NCI-H526 treated with DMSO at 0.1 percent for 48 hours (cell line): ENCODE measurements at places on chromosomes 12 and 14.
A peak's percentile ranks its signal among the peaks of the same experiment; 100 is the strongest.

GRCh38 chr12:9694241-9694640 lies 24.7 kb downstream of the CLEC2D start:
- no peak for DNase-seq

DNA sequence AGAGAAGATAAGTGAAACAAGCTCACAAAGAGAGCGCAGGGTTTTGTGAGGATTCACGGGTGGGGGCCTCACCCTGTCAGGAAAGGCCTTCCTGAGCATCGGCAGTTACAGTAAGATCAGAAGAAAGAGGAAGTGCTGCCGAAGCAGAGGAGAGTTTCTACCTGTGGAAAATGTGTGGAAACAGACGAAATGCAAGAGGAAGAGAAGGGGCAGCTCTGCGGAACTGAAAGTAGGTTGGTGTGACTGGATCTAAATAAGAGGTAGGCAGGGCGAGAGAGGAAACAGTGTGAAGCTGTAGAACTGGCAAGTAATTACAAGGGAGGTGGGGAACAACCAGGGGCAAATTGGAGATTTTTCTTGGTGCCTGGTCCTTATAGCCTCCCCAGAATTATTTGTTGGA lies 2.6 kb downstream of the GPR68 start:
- no peak for DNase-seq

- DNase-seq = no peak
Measured at GRCh38 chr14:75969126-75969525, 12.7 kb downstream of the TGFB3 start.

- DNase-seq = no peak
Measured at GRCh38 chr12:77339610-77340009, 274.2 kb upstream of the E2F7 start.

DNA sequence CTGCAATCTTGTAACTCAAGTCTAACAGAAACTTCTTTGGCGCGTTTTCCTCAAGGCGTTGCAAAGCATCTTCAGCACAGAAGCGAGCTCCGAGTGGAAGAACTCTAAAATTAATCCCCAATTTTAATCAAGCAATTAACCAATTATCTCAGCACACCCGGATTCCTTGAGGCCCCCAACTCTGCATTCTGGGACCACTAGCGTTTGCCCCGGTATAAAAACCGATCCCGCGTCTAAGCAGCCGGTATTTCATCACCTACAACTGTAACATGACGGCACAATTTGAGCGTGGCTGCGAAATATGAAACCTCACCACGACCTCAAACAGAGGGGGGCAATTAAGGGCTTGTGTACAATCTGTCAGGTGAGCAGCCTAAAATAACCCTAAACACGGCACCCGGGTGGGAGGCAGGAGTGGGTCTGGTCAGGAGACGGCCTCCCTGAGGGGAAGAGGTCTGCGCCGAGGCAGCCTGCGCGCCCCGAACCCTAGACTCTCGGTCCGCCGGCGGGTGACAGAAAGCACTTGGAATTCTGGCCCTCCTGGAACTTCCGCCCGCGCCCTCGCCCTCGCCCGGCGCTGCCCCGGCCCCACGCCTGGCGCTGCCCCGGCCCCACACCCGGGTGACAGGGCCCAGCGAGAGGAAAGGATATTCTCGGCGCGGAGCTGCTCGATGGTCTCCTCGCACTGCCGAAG lies 594 bp downstream of the ZCCHC8 start:
- peak; percentile 50 for DNase-seq

DNA sequence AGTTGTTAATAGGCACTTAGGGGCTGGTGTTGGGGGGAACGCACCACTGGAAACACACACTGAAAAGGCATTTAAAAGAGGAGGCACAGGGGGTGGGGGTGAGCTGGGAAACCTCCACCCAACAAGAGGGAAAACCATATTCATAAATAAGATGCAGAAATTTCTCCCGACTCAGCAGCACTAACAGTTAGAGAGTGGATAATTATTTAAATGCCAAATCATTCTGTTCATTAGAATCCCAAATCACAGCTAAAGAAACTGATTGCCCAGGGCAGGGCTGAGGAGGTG lies 60.7 kb upstream of the FAM222A start:
- no peak for DNase-seq

GRCh38 chr12:112796067-112796466 lies 4.5 kb downstream of the RPH3A start:
- DNase-seq = no peak

- no peak for DNase-seq
Measured at GRCh38 chr12:98439471-98439951, 75.9 kb upstream of the TMPO start.

GRCh38 chr12:125049093-125049458 lies 16.2 kb upstream of the AACS start:
- DNase-seq = no peak

- no peak for DNase-seq
Measured at GRCh38 chr14:76882651-76883050, 56.4 kb downstream of the LRRC74A start.

GRCh38 chr14:92651106-92651757 lies 97.2 kb downstream of the LGMN start:
- no peak for DNase-seq

- no peak for DNase-seq
Measured at GRCh38 chr14:81668626-81669274, 135.1 kb upstream of the SEL1L start.

DNA sequence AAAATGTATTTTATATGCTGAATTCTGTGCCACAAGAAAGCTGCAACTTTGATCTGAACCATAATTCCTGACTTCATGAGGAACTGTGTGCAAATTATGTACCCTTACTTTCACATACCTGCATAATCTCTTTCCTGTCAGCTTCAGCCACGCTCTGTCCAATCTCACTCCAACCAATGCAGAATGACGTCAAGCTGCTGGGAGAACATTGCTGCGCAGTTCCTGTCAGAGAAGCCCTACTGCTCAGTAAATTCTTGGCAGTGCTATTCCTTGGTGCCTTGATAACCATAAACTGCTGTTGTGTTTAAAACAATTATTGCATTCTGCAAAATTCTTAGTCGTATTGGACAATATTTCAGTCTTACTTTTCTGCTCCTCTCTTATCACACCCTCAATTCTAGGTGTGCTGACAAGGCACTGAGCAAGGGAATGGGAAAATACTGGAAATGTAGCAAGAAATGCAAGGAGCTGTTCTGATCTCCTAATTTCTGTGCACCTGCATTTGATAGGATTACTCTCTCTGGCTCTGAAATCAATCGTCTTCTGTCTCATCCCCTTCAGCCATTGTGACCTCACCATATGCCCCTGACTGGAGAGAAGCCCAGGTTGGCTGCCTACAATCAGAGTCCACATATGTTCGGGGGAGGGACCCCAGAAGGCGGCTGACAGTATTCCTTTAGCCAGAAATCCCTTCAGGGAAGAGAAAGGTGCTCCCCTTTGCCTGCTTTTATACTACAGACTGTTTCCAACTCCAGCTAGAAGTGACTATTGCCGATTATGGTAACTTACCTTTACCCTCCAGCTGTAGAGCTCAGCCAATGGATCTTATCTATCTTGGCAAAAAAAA lies 274.9 kb upstream of the NOVA1 start:
- DNase-seq = no peak

DNA sequence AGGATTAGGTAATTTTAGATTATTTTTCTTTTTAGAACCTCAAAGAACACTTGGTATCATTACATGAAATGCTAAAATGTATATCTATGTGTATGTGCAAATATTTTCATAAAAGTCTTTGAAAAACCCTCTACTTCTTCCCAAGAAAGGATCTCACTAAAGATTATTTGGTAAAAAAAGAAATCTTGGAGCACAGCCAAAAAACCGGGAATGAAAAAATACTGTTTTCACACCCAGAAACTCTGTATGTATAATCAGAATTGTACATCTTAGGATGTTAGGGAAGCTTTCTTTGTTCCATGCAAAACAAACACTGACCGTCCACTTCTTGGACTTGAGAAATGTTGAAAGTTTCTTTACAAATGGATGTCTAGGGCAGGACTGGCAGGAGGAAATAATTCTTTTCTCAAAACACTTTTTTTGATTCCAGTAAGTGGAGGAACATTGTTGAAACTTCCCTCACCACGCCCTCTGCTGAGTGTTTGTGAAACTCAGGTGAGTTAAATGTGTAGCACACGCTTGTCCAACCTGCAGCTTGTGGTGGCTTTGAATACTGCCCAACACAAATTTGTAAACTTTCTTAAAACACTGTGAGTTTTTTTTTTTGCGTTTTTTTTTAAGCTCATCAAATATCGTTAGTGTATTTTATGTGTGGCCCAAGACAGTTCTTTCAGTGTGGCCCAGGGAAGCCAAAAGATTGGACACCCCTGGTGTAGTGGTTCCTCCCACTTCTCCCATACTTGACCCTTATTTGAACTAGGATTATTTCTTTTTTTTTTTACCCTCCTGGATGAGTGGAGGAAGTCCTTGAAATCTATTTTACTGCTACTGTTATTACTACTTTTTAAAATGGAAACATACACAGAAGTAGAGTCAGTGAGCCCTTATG lies 26.6 kb downstream of the FBXO34 start:
- no peak for DNase-seq

DNA sequence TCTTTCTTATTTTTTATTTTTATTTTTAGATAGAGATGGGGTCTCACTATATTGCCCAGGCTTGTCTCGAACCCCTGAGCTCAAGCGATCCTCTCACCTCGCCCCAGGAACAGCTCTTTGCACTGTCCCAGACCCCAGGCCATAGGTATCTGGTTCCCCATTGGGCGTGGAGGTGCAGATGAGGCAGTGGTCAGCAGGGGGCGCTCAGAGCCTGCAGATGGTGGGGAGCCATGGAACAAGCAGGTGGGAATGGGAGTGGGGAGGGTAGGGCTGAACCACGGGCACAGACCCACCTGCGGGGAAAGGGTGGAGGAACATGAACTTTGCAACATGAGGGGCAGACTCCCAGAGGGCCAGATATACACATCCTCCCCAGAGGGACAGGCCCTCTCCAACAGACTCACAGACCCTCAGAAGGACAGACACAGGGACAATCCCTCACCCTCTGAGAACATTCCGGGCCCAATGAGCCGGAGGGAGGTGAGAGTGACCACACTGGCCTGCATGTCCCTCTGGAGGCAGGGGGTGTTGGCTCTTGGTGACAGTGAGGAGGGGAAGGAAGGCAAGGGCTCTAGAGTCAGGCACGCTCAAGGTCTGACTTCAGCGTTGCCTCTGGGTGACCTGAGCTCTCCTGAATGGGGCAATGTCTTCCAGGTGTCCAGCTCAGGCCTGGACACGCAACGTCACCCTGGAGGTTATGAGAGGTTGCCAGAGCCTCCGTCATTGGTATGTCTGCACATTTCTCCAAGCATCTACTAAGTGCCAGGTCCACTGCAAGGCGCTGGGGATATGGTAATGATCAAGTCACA lies 34.9 kb downstream of the KRT80 start:
- DNase-seq = peak; percentile 39

- no peak for DNase-seq
Measured at GRCh38 chr14:99734406-99735051, 50.4 kb downstream of the CYP46A1 start.
